KG1 (cell line): ENCODE measurements at places on chromosomes 2 and 18.

GRCh38 chr2:173523497-173523896 is 168.8 kb downstream of the CDCA7 start:
- no peak for DNase-seq

GRCh38 chr2:175743011-175743410 is 259.1 kb downstream of the LNPK start:
- no peak for DNase-seq

- DNase-seq, result no peak
Measured at GRCh38 chr2:105839793-105840192, 95.1 kb downstream of the NCK2 start.

- DNase-seq, result no peak
Measured at GRCh38 chr2:88269836-88270235, 99.7 kb downstream of the THNSL2 start.

GRCh38 chr2:224734949-224735348 is 18.8 kb upstream of the CCDC195 start:
- no peak for DNase-seq
